ENCODE measurements at places on chromosomes 5 and 9. TPM values are rescaled to one million over a fixed set of nuclear protein-coding genes. Genes with fewer than 3 reads are reported as not detected.

GRCh38 chr5:43993634-43994351 lies 390.8 kb downstream of the NNT start:
- no peak overlapping the region for H3K27ac ChIP-seq
- H3K4me3 ChIP-seq = no peak overlapping the region
- DNase-seq = no peak

DNA sequence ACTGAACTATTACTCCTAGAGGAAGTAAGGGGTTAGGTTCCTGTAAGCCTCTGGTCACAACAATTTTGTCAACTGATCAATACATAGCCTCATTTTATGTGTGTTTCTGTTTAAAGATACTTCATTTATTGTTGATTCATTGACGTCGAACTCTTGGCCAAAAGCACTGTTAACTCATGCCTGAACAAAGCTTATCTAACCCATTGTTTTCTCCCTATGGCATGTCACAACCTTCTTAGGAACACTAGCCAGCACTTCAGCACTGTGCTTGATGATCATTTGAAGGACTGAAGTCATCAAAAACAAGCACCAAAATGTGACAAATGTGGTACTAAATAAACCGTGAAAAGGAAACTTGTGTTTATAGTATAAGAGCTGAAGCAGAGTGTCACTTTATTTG lies 13.5 kb downstream of the CNTLN start:
- H3K4me3 ChIP-seq = no peak overlapping the region
- no peak overlapping the region for H3K27ac ChIP-seq
- H3K27me3 ChIP-seq = no peaks in the 10 kb centered on the region
- no peaks in the 10 kb centered on the region for H3K4me1 ChIP-seq
- no peak for DNase-seq
- H3K36me3 ChIP-seq = no peaks in the 10 kb centered on the region

DNA sequence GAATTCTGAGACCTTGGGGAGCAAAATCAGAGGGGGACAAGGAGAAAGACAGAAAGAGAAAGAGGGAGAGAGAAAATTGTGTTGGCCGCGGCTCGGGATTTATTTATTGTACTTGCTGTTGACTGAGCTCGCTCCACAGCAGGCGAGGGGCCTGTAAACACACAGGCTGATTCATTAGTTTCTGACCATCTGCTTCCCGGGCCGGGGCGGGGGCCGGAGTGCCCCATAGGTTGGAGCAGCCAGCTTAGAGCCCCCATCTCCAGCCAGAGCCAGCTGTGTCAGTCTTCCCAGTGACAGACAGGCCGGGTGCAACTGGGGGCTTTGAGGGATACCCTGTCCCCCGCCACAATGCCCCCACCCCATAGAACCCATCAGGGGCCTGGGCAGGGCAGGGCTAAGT lies 30.9 kb downstream of the NTNG2 start:
- no peak overlapping the region for H3K27ac ChIP-seq
- peaks cover 65% of the 10 kb centered on the region for H3K27me3 ChIP-seq
- no peaks in the 10 kb centered on the region for H3K4me1 ChIP-seq
- no peak overlapping the region for H3K4me3 ChIP-seq
- H3K36me3 ChIP-seq = no peaks in the 10 kb centered on the region

GRCh38 chr9:27473111-27473529 lies 51.0 kb upstream of the IFNK start:
- no peaks in the 10 kb centered on the region for H3K27me3 ChIP-seq
- no peak for DNase-seq
- peak overlapping the region; percentile 46 for H3K27ac ChIP-seq
- H3K4me3 ChIP-seq = no peak overlapping the region
- H3K4me1 ChIP-seq = peaks cover 55% of the 10 kb centered on the region

DNA sequence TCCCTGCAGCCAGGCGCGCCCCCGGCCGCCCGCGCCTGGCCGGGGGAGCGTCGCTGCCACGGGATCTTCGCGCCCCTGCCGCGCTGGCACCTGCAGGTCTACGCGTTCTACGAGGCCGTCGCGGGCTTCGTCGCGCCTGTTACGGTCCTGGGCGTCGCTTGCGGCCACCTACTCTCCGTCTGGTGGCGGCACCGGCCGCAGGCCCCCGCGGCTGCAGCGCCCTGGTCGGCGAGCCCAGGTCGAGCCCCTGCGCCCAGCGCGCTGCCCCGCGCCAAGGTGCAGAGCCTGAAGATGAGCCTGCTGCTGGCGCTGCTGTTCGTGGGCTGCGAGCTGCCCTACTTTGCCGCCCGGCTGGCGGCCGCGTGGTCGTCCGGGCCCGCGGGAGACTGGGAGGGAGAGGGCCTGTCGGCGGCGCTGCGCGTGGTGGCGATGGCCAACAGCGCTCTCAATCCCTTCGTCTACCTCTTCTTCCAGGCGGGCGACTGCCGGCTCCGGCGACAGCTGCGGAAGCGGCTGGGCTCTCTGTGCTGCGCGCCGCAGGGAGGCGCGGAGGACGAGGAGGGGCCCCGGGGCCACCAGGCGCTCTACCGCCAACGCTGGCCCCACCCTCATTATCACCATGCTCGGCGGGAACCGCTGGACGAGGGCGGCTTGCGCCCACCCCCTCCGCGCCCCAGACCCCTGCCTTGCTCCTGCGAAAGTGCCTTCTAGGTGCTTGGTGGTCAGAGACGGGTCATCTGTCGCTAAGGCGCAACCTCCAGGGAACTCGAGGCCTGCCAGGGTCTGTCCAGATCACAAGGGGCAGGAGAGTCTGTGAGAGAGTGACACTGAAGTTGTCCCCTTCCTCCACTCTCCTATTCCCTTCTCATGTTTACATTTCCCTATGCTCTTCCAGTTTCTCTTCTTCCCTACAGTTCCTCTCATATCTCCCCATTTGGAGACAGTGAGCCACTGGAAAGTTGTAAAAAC lies 1.3 kb downstream of the GPR150 start:
- no peaks in the 10 kb centered on the region for H3K36me3 ChIP-seq
- no peaks in the 10 kb centered on the region for H3K27me3 ChIP-seq
- peak overlapping the region; percentile 79 for H3K4me3 ChIP-seq
- H3K27ac ChIP-seq = peak overlapping the region; percentile 16
- DNase-seq = no peak

PCDHB6 gene
- 0.19 TPM for total RNA-seq

Measured in esophagus squamous epithelium (tissue), 5 donors.